SK-N-SH (cell line): ENCODE measurements at places on chromosomes 5 and 9.

DNA sequence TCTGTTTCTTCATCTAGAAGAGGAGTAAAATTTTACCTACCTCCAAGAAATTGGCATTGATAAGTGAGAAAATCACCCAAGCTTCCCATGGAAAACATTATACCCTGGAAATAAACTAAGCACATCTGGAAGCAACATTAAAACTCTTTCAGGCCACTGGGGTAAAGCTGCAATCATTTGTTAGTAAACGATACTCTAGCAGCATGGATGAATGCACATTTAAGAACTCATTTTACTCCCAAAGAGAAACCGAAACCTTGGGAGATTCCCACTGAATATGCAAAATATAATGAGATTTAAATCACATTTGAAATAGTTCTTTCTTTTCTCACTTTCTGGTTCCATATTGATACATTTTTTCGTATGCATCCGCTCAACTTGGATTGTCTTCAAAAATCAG lies 467.5 kb downstream of the EFNA5 start:
- no peak overlapping the region for H3K4me3 ChIP-seq
- H3K36me3 ChIP-seq = no peaks in the 10 kb centered on the region
- H3K27ac ChIP-seq = no peak overlapping the region
- no peaks in the 10 kb centered on the region for H3K27me3 ChIP-seq

DNA sequence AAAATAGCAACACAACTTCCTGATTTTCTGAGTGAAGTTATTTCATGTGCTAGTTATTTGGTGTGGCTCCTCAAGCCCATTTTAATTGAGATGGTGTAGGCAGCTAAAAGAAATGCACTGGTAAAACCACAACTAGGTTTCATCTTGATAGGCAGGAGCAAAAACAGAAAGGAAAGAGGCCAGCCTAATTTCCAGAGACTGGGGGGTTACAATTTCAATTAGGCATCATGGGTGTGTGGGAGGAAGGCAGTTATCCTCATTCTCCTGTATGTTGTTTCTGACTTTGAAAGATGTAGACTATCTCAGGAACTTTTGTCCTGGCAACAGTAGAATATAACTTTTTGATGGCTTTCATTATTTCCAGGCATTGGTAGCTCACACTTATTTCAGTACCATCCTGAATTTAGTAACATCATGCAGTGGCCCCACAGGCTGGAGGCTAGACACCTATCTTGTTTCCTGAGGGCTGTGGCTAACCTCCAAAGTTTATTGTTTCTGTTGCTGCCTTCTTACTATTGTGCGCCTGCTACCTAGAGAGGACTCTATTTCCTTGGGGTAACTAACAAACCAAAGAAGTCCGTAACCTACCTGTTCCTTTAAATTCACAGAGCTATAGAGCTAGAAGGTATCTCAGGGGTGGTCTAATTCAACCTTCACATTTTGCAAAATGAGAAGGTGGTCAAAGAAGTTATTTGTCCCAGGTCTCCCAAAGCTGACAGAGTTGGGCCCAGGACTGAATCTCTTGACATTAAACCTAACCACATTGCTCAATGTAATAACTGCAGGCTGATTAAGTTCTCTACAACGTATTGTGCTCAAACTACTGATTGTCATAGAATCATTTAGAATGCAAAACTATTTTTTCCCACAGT lies 42.4 kb downstream of the FYB1 start:
- H3K27me3 ChIP-seq = peaks cover 37% of the 10 kb centered on the region
- H3K4me3 ChIP-seq = no peak overlapping the region
- H3K36me3 ChIP-seq = no peaks in the 10 kb centered on the region
- H3K4me1 ChIP-seq = no peaks in the 10 kb centered on the region

DNA sequence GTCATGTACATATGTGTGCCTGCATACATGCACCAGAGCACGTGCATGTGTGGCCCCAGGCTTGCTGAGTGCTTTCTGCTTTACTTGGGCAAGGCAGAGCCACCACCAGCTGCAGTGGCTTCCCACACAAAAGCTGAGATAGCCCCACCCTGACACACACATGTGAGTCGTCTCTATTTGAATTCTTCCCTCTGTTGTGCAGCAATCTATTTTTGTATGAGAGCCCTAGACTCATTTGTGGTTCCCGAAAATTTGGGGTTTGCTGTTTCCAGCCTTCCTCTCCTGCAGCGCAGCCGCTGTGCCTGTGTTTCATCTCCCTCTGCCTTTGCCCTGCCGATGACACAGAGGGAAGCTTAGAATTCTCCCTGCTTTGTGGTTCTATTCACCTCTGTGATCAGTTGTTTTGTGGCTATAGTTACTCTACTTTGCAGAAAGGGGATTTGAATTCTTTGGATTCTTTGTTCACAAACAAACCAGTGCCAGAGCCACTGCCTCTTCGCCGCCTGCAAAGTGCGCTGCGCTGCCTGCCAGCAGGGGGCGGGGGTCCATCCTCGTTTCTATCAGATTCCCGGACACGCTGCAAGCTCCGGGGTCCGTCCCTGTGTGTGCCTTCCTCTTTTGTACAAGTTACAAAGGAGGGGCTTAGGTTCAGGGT lies 95.8 kb upstream of the DAP start:
- no peaks in the 10 kb centered on the region for H3K36me3 ChIP-seq
- DNase-seq = peak; percentile 67
- H3K4me1 ChIP-seq = no peaks in the 10 kb centered on the region
- H3K4me3 ChIP-seq = peak overlapping the region; percentile 37; the same call in 1 of the 2 replicates
- peaks cover 12% of the 10 kb centered on the region; the same call in 1 of the 2 replicates for H3K27me3 ChIP-seq

- no peak overlapping the region for H3K27ac ChIP-seq
- H3K4me1 ChIP-seq = no peaks in the 10 kb centered on the region
- H3K36me3 ChIP-seq = peaks cover 8% of the 10 kb centered on the region
- H3K27me3 ChIP-seq = no peaks in the 10 kb centered on the region
- DNase-seq = no peak
Measured at GRCh38 chr5:72920690-72921502, 34.9 kb upstream of the FCHO2 start.

GRCh38 chr5:169088028-169088725 lies 212.8 kb downstream of the SLIT3 start:
- H3K4me3 ChIP-seq = no peak overlapping the region
- H3K27ac ChIP-seq = no peak overlapping the region
- no peak for DNase-seq
- peaks cover 3% of the 10 kb centered on the region for H3K36me3 ChIP-seq
- H3K27me3 ChIP-seq = no peaks in the 10 kb centered on the region
- H3K4me1 ChIP-seq = peaks cover 19% of the 10 kb centered on the region; the same call in 1 of the 2 replicates

- DNase-seq = no peak
- no peaks in the 10 kb centered on the region for H3K27me3 ChIP-seq
- no peak overlapping the region for H3K27ac ChIP-seq
- no peaks in the 10 kb centered on the region for H3K4me1 ChIP-seq
- no peaks in the 10 kb centered on the region for H3K36me3 ChIP-seq
Measured at GRCh38 chr5:79581535-79581934, 30.7 kb upstream of the TENT2 start.

DNA sequence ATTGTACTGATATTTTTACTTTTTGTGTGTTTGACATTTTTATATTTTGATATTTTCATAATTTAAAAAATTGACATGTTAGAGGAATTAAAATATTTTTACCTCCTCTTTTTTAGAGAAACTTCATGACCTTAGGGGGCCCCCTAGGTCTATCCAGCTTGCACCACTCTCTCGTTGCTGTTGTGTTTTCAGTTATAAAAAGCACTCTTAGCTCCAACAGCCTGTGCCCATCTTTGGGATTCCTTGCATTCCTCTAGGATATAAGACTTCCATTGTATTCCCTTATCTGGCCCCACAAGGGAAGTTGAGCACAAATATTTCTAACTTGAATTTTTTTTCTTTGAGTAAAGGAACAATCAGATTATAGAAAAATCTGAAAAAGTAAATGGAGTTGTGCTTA lies 245.3 kb downstream of the SH3GL2 start:
- no peaks in the 10 kb centered on the region for H3K27me3 ChIP-seq
- H3K4me3 ChIP-seq = no peak overlapping the region
- DNase-seq = no peak
- H3K4me1 ChIP-seq = no peaks in the 10 kb centered on the region
